ENCODE measurements at places on chromosomes 13 and 19. TPM values are rescaled to one million over a fixed set of nuclear protein-coding genes. Genes with fewer than 3 reads are reported as not detected.
A peak's percentile ranks its signal among the peaks of the same experiment; 100 is the strongest.

The RTBDN gene
- total RNA-seq = not detected

The S1PR5 gene
- not detected for total RNA-seq

The SLC1A6 gene
- total RNA-seq = not detected

The ONECUT3 gene
- not detected for total RNA-seq

The TMEM221 gene
- total RNA-seq = not detected

The PRSS57 gene
- total RNA-seq = not detected

GRCh38 chr13:46964789-46965527, 68.1 kb upstream of the HTR2A start:
- no peak overlapping the region for H3K4me3 ChIP-seq
- peaks cover 6% of the 10 kb centered on the region for H3K4me1 ChIP-seq
- H3K36me3 ChIP-seq = no peaks in the 10 kb centered on the region
- no peaks in the 10 kb centered on the region for H3K27me3 ChIP-seq

GRCh38 chr13:105365021-105365550, 1170.4 kb downstream of the EFNB2 start:
- no peak overlapping the region for H3K27ac ChIP-seq
- no peaks in the 10 kb centered on the region for H3K4me1 ChIP-seq
- no peak for DNase-seq
- H3K4me3 ChIP-seq = no peak overlapping the region

GRCh38 chr13:111156421-111156820, 41.3 kb downstream of the ARHGEF7 start:
- peaks cover 6% of the 10 kb centered on the region for H3K27me3 ChIP-seq
- H3K4me3 ChIP-seq = no peak overlapping the region
- H3K36me3 ChIP-seq = peaks cover 27% of the 10 kb centered on the region
- no peak overlapping the region for H3K27ac ChIP-seq

DNA sequence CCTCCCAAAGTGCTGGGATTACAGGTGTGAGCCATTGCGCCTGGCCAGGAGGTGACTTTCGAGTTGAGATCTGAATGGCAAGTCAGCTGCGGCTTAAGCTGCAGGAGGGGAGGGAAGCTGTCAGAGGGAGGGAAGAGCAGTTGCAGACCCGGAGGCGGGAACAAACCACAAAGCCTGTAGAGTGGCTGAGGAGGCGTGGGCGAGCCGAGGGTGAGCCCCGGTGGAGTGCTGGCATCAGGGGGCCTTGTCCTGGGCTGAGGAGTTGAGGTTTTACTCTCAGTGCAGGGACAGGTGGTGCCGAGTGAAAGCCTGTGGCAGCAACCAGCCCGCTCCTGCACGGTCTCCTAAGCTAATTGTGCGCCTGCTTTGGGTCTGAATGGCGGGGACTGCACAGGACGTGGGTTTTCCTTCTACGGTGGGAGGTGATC, 24.2 kb downstream of the PPP1R37 start:
- peaks cover 1% of the 10 kb centered on the region for H3K36me3 ChIP-seq
- peak overlapping the region; percentile 35 for H3K4me3 ChIP-seq
- no peaks in the 10 kb centered on the region for H3K27me3 ChIP-seq
- H3K27ac ChIP-seq = peak overlapping the region; percentile 64
- DNase-seq = peak; percentile 31

DNA sequence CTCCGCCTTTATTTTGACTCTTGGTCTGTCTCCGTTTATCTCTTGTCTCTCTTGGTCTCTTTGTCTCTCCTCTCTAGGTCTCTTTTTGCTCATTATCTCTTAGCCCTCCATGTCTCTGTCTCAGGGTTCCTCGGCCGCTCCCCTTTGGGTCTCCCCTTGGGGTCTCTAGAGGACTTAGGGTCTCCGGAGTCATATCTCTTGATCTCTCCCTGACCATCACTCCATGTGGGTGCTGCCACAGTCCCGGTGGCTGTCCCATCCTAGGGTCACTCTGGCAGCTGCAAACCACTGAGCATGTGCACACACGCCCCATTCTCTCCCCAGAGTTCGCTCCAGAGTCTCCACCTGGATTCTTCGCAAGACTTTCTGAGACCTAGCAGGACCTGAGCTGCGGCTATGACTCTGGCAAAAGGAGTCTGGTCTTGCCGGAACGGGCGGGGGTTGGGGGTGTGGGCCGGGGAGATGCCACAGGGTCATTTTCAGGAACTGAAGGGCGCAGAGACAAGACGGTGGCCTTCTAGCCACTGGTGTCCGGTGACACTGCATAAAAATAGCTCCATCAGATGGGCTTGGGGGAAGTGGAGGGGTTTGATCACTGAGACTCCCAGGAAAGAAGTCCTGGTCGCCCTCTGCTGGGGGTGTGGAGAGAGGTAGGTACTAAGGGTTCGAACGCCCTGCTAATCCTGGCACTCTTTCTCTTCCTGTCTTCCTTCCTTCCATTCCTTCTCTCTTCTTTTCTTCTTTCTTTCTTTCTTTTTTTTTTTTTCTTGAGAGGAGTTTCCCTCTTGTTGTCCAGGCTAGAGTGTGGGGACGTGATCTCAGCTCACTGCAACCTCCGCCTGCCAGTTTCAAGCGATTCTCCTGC, 1.2 kb upstream of the KCNA7 start:
- peak overlapping the region; percentile 42 for H3K4me3 ChIP-seq
- no peak overlapping the region for H3K27ac ChIP-seq
- H3K36me3 ChIP-seq = peaks cover 3% of the 10 kb centered on the region
- DNase-seq = no peak
- peaks cover 10% of the 10 kb centered on the region for H3K4me1 ChIP-seq

DNA sequence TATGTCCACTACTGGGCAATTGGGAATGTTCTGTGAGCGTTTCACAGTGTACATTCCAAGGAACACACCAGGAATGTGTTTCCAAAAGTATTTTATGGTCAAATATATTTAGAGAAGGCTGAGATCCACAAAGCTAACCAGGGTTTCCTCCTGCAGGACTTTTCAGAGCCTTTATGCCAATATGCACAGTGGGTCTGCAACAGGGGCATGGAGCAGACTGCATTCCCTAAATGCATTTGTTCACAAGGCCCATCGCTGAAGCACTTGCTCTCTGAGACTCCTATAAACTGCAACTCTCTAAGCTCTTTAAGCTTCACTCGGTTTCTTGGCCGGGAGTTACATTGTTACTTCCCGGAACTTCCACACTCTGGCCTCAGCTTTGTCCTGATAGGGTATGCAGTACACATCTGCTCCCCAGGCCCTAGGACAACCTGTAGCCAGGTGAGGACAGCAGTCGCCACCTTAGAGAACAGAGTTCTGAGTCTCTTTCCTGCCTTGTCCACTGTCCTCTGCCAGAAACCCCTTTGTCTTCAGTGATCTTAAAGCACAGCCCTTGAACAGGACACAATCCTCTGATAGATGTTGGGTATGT, 33.5 kb downstream of the FBN3 start:
- no peaks in the 10 kb centered on the region for H3K4me1 ChIP-seq
- H3K36me3 ChIP-seq = no peaks in the 10 kb centered on the region
- no peaks in the 10 kb centered on the region for H3K27me3 ChIP-seq

All from activated T-helper 1 cell treated with anti-CD3 and anti-CD28 coated beads, Interleukin-12 subunit alpha, Interleukin-12 subunit beta, Interleukin-2, Interleukin-4 antibody, amounts not matched to agents 30 ng/mL and 10 ng/mL and 1 ng/mL, durations not matched to agents 14 hours and 24 hours and 36 hours (primary cell).